ENCODE measurements at places on chromosomes 11 and 22.

DNA sequence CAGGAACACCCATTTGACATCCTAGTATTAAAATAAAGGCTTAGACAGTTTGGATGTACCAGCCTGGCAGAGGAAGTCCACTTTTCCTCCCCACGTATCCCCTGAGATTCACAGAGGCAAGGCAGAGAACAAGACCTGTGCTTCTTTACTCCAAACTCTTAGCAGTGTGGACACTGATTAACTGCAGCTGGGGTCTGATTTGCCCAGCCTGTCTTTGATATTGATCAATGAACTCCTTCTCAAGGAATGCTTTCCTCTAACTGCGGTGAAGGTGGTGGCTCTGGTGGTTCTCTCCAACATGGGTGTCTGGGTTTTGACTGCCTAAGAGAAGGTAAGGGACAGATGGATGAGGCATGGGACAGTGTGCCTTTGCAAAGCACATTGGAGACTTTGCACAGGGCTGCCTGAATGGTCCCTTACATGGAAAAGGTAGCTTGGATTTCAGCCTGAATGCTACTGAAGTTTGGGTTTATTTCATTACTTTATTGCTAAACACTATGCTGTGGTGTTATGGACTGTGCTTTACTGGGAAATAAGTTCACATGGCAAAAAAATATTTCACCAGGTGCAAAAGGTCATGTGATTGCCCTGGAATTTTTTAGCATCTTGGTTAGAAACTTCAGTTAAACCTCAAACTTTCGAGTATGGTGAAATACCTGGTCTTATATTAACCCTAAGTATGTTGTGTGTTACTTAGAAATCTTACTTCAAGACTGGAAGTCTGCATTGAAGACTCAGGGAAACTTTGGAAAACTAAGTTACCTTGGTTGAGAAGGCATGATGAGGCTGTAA, 1.8 kb downstream of the GAS2 start:
- DNase-seq, result no peak

DNA sequence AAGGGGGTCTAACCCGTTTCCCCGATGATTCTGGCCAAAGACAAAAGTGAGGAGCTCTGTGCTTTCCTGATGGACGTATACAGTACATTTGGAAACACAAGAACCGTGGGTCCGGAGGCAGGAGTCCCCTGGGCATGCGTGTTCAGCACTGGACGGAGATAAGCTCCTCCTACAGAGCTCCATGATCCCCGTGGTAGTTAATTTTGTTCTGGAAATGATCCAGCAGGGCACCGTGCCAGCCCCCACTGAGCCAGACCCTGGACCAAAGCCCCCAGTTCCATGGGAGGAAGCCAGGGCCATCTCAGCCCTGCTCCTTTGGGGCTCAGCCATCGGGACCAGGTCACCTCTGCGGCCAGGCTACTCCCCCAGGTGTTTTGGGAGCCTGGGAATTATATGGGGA, 83.3 kb downstream of the TRMU start:
- no peak for DNase-seq

GRCh38 chr11:120467627-120468026, 43.9 kb upstream of the GRIK4 start:
- DNase-seq, result no peak

GRCh38 chr11:34206407-34207300, 101.2 kb downstream of the NAT10 start:
- no peak for DNase-seq

DNA sequence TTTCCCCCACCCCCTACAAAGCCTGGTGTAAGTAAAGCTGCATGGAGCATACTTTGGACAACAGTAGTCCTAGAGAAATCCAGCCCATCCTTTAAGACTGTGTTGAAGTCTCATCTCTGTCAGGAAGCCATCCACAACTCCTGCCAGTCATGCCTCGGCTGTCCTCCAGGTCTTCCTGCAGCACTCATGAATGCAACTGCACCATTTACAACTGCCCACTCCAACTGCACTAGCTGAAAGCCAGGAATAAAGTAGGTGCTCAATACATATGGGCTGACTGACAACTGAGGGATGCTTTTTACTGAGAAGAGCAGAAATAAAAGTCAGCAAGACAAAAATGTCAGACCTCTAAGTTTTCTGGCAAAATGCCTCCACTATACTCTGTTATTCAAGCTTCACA, 27.4 kb downstream of the IL18BP start:
- no peak for DNase-seq

DNA sequence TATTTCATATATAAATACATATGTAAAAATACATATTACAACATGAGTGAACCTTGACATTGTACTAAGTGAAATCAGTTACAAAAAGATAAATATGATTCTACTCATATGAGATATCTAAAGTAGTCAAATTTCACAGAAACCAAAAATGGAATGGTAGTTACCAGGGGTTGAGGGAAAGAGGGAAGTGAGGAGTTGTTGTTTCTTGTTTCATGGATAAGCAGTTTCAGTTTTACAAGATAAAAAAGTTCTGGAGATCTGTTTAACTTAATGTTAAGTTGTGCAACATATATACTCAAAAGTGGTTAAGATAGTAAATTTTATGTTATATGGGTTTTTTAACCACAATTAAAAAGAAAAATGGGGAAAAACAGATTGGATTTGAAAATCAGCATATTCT, 107.7 kb downstream of the ELP4 start:
- no peak for DNase-seq

GRCh38 chr11:73387594-73388264, 11.5 kb downstream of the RELT start:
- DNase-seq, result no peak

- no peak for DNase-seq
Observed at GRCh38 chr11:63042596-63042995, 27.0 kb upstream of the SLC22A8 start.

DNA sequence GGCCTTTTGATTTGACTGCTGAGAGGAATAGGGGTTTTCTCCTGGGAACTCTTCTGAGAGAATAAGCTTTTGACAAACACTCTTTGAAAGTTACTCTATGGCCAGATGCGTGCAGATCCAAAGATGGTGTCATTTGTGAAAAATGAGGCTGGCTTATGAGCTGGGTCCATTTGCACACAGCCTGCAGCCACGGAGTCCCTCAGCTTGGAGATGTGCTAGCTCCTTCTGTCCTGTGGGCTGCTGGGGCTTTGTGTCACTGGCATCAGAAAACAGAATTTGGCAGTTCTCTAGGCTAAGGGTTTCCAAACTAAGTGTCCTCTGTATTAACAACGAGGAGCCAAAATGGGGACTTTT, 702.4 kb downstream of the NTM start:
- no peak for DNase-seq

DNA sequence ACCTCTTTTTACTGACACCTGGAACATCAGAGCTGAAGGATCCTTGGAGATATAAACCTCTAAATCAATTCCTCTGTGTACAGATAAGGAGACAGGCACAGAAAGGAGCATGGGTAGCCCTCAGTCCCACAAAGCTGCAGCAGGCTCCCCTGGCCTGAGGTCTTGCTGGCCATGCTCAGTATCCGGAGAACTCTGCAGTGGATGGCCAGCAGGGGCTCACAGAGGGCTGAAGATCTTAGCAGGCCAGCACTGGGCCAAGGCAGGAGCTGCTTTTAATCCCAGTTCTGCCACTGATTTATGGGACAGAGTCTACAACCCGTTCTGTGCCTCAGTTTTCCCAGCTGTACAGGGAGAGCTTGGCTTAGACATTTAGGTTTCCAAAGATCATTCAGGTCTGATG, 52.6 kb upstream of the LRRC32 start:
- no peak for DNase-seq

DNA sequence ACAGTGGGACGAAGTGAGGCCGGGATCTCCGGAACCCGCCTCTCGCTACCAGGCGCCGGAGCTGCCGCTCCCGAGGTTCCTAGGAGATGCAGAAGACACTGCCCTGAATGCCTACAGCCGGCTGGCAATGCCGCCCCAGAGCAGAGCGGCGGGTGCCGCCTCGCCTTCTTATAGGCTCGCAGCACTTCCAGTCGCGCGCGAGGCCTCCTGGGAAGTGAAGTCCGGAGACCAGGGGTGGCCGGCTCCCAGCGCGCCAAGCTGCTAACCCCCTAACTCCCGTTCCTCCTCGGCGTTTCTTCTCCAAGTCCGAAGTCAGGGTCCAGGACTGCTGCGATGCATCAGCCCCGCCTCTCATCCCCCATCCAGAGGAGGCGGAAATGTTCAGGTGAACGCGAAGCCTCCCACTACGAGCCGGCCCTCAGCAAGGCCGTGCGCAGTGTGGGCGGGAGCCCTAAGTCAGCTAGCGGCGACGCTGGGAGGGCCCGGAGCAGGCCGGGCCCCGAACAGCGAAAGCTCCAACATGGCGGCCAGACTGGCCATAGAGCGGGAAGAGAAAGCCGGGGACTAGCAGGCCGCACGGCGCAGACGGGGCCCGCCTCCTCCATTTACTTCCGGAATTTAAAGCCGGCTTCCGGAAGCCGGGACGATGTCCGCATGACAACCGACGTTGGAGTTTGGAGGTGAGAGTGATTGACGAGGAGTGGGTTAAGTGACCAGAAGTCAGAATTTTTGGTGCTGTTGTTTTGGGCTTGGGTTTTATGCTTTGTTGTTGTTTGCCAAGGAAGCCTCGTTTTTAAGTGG, at the start of the genes CYB561A3 and TMEM138:
TSS of gene CYB561A3 (minus strand) at position 142 of the 801 bp plus-strand sequence. CDS start 5,169 bp downstream, outside the sequence.
TSS of gene TMEM138 (plus strand) at position 634 of the 801 bp plus-strand sequence. CDS start 2,017 bp downstream, outside the sequence.
- DNase-seq, result peak; percentile 87

- DNase-seq, result no peak
Observed at GRCh38 chr11:2789331-2789730, 89.5 kb upstream of the KCNQ1OT1 start.

GRCh38 chr11:71530602-71531001, 3.5 kb downstream of the KRTAP5-7 start:
- no peak for DNase-seq

DNA sequence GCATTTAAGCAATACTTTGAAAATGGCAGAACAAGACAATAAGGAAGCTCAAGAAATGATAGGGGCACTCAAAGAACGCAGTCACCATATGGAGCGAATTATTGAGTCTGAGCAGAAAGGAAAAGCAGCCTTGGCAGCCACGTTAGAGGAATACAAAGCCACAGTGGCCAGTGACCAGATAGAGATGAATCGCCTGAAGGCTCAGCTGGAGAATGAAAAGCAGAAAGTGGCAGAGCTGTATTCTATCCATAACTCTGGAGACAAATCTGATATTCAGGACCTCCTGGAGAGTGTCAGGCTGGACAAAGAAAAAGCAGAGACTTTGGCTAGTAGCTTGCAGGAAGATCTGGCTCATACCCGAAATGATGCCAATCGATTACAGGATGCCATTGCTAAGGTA, 51.9 kb downstream of the SPECC1L start:
- DNase-seq, result no peak

- DNase-seq, result no peak
Observed at GRCh38 chr22:39868741-39869140, 24.8 kb downstream of the ENTHD1 start.

DNA sequence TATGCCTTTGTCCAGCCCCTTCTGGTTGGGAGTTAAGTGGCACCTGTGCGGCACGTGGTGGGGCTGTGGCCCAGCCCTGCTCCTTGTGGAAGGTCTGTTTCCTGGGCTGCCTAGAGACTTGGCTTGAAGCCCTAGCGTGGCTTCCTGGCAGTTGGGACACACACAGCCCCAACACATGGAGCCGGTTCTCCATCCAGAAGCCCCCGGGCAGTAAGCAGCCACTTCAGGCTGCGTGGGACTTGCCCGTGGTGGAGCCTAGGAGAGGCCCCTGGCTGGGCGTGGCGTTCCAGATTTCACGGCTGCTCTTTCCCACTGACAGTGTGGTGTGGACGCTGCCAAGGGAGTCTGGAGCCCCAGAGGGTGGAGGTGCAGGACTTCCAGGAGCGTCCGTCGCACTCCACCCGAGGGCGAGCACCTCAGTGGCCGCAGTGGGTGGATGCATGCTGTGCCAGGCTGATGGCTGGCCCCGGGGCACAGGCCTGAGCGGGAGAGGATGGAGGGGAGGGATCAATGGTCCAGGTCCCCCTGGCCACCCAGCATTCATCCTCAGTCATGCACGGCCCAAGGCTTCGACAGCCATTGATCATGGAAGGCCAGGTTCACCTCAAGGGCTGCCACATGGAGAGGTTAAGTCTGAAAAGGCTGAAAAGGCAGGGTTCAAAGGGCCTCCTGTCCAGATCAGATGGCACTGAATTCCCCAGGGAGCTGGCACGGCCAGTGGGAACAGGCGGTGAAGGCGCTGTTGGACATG, 9.3 kb downstream of the CCND1 start:
- no peak for DNase-seq

DNA sequence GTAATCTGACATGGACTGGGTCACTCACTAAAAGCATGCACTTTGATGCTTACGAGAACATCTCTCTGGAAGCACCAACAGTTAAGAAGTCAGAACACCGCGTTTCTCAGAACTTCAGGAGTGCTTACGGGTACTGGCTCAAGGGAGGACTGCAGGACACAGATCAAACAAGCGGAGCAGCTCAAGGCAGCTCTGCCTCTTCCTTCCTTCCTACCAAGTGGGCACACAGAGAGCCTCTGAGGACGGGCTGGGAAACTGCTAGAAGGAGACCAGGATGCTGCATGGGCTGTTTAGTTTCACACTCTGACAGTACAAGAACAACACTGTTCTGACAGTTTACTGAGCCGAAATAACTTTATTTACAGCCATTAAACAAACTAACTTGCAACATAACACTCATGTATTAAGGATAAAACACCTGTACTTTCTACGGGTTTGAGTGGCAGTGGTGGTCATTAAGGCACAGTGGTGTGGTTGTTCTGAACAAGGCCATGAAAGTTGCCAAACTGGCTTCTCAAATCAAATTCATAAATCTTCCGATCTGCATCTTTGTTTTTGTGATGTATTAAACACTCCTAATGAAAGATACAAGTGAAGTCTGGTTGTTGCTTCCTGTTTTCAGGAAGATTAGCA, 37.5 kb downstream of the ARFGAP3 start:
- no peak for DNase-seq

- no peak for DNase-seq
Observed at GRCh38 chr22:32203181-32204039, 1.5 kb downstream of the RFPL2 start.

GRCh38 chr22:43526946-43527345, 115.1 kb downstream of the MPPED1 start:
- no peak for DNase-seq

- DNase-seq, result no peak
Observed at GRCh38 chr11:77454867-77455655, 18.8 kb downstream of the PAK1 start.

- DNase-seq, result no peak
Observed at GRCh38 chr11:12454782-12455181, 77.4 kb downstream of the PARVA start.

GRCh38 chr11:1301220-1302000, 8.0 kb downstream of the TOLLIP start:
- no peak for DNase-seq

DNA sequence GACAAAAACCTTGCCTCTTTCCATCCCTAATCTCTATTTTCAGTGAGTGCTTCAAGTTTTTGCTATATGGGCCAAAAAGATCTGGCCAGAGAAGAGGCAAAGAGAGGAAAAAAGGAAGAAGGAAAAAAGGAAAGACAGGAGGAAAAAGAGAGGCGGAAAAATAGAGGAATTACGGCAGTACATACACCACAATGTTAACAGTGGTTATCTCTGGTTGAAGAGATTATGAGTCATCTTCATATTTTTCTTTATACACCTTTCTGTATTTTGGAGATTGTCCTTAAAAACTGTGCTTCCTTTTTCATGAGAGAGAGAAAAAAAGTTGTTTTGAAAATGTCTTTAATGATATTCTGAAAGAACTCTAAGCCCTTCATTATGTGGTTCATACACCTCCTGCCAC, 133.7 kb downstream of the SBF2 start:
- DNase-seq, result no peak

- no peak for DNase-seq
Observed at GRCh38 chr11:128947773-128948172, 5.1 kb upstream of the TP53AIP1 start.
